ENCODE measurements at places on chromosomes 1 and 21.

DNA sequence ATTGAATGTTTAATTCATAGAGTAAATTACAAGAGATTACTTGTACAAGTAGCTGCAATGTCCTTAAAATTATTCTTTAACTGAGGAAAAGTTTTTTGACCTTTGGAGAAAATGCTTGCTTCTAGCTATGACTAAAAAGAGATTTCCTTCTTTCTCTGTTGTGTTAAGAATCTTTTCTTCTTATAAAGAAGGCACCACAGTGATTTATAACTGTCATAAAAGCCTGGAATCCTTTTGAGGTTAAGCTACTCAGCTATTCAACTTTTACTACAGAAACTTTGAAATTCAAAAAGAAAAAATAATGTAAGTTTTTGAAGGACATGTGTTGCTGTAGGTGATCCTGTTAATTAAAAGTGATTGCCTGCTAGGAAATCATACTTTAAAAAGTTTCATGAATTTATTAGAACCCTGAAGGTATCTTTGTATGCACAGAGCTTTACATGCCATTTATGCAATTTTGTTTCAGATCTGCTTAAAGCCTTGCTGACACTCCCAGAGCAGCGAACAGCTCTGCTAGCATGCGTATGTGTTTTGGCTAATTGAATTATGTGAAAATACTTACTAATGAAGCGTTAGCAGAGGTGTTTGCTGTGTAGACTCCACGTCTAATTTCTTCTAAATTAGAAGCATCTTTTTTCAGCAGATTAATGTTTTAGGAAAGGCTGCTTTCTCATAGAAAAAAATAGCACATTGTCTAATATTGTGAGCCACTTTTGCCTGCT is 94.7 kb upstream of the SMYD2 start:
- no peak for DNase-seq

DNA sequence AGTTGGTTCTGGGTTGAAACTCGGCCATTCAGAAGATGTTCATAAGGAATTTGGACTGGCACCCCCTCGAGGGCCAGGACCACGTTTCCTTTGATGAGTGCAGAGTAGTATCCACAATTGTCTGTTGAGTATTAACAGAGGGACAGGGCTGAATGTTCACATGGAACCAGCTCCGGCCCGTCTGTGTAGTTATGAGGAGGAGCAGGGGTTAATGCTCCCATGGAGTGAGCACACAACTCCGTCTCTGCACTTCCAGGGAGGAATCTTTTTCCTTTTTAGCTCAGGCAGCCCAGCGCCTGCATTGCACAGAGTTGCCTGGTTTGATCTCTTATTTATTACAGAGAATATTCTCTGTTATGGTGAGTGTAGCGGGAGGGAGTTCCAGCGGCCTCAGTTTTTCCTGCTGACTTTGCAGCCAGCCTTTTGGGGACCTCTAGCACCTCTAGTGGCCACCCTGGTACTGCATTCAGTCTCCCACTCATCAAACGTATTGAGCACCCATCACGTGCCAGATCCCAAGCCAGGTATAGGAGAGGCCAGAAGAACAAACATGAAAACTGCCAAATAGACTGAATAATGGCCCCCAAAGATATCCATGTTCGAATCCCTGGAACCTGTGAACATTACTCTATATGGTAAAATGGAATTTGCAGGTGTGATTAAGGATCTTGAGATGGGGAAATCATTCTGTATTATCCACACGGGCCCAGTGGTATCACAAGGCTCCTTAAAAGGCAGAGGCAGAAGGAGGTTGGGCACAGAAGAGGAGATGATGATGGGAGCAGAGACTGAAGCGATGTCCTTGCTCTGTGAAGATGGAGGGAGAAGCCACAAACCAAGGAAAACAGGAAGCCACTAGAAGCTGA is 167.7 kb upstream of the CSF3R start:
- DNase-seq, result peak; percentile 9

DNA sequence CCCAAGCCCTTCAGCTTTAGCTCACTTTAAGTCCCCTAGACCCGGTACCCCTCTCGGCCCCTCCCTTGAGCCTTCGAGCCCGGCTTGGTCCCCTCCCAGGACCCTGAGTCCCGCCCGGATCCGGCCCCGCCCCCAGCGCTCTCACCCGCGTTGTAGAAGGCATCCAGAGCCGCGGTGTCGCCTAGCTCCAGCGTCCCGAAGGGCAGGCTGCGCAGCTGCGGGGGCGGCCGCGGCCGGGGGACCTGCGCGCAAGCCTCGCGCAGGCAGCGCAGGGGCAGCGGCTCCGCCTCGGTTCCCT is 699 bp downstream of the MAP3K6 start:
- peak; percentile 44 for DNase-seq

- no peak for DNase-seq
Measured at GRCh38 chr1:7293702-7294629, 477.1 kb upstream of the VAMP3 start.

DNA sequence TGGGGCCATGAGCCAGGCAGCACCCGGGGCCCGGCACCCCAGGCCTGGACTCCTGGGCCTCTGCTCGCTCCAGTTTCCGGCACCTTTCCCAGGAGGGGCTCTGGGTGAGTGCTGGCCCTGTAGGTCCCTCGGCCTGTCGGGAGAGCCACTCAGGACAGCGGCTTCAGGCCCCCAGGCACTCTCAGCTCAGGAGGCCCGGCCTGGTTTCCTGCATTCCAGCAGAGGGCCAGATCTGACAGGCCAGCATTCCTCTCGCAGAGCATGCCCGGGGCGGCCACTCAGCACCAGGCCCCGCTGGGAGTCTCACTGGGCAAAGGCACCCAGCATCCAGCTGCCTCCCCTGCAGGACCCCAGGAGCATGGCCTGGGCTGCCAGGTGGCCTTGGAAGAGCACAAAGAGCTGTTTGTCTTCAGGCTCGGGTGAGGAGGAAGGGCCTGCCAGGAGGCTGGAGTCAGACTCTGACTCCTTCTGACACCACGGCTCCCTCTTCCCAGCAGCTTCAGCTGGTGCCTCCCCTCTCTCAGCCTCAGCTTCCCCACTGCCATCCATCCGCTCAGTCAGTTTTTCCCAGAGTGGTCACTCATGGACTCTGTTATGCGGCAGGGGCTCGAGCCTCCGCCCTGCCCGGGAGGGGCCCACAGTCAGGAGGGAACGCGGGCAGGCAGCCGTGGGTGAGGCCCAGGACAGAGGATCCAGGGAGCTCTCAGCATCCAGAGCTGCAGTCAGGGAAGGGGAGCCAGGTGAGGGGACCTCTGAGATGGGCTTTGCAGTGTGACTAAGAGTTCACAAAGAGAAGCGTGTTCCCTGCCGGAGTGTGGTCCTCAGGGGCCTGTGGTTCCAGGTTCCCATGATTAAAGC is 51.7 kb downstream of the WNT9A start:
- DNase-seq, result no peak

- no peak for DNase-seq
Measured at GRCh38 chr1:231329483-231329882, 8.2 kb downstream of the EXOC8 start.

- DNase-seq, result peak; percentile 11
Measured at GRCh38 chr1:161725908-161726472, 4.6 kb downstream of the FCRLB start.

DNA sequence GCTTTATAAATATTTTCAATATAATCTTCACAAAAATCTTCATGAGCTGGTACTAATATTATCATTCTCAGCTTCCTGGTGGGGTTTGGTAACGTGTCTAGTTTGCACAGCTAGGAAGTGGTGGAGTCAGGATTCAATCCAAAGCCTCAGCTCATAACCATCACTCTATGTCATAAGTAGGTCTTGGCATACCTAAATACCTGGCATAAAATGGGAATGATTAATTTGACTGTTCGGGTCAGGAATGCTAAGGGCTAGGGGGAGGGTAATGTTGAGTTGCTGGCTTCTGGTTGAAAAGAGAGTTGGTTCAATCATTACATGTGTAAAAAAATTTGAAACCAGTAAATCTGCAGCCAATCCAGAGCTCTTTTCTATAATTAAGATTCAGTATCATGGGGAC is 5.6 kb upstream of the SAMSN1 start:
- no peak for DNase-seq

DNA sequence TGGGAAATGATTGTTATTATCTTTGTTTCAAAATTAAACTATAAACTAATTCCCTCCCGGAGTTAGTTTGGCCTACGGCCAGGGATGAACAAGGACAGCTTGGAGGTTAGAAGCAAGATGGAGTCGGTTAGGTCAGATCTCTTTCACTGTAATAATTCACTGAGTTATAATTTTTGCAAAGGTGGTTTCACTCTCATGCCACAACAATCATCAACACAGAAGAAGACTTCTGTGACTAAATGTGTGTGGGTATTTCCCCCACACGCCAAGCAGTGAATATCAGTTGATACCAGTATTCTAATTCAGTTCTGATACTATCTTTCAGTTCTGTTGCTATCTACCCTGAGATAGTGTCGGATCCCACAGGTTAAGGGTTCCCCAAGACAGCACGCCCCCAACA is 215.1 kb downstream of the S1PR1 start:
- no peak for DNase-seq

GRCh38 chr1:46410156-46411009 is 16.3 kb downstream of the FAAH start:
- no peak for DNase-seq

DNA sequence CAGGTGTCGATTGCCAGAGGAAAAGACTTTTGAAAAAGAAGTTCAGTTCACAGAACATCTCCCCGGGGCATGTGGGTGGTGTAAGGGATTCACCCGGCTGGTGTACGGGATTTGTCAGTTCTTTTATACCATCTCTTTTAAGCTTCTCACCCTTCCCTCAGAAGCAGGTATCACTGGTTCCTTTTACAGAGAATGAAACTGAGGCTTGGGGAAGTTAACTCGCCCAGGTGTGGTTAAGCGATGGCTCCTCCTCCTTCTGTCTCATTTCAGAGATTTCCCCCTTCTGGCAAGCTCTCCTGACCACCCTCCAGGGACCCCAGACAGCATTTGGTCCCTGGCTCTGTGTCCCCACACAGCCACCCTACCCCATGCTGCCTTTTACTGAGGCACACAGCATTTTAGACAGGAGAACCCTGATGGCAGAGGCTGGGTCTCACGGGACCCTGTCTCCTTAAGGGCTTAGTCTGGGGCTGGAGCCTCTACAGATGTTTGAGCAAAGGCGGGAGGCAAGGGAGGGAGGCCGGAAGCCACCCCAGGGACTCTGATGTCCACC is 2.8 kb upstream of the ECE1 start:
- no peak for DNase-seq
